ENCODE measurements at places on chromosomes 6 and 20.

DNA sequence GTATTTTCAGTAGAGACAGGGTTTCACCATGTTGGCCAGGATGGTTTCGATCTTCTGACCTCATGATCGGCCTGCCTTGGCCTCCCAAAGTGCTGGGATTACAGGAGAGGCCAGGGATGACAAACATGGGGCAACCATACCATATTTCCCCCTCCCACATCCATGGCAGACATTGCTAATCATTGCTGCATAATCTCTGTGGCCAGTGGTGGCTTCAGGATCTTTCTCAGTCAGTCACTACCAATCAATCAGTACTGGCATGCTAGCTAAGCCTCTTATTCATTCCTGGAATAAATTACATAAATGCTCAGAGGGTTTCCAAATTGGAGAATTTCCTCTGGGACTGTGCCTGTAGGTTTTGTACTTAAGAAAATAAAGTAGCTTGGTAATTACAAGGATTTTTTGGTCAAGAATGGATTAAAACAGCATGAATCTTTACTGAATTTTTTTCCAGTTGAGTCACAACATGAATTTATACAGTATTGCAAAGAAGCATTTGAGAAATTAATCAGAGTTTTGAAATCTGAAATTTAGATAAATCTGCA is 138.1 kb downstream of the FNDC1 start:
- DNase-seq = no peak

DNA sequence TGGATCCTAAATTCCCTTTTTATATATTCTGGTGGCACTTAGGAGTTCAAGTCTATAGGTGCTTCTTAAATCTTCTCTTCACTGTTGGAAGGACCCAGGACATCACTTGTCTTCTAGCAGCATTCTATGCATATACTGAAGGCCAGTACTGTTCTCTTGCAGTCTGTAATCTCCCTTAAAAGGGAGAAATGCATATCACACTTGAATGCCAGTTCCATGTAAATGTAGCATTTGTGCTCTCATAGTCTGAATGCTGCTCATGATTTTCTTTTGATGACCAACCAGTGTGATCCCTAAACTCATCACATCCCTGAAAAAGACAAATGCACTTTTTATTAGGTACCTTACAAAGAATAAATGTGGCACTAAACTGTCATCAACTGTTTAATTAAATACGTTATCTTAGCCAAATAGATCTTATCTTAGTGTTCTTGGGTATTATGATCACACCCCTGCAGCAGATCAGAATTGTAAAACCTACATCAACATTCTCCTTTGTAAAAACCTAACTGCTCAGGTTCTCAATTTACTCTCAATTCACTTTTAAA is 176.1 kb downstream of the EPHA7 start:
- DNase-seq = no peak

GRCh38 chr6:72950114-72950860 is 275.0 kb downstream of the KHDC1L start:
- no peak for DNase-seq

DNA sequence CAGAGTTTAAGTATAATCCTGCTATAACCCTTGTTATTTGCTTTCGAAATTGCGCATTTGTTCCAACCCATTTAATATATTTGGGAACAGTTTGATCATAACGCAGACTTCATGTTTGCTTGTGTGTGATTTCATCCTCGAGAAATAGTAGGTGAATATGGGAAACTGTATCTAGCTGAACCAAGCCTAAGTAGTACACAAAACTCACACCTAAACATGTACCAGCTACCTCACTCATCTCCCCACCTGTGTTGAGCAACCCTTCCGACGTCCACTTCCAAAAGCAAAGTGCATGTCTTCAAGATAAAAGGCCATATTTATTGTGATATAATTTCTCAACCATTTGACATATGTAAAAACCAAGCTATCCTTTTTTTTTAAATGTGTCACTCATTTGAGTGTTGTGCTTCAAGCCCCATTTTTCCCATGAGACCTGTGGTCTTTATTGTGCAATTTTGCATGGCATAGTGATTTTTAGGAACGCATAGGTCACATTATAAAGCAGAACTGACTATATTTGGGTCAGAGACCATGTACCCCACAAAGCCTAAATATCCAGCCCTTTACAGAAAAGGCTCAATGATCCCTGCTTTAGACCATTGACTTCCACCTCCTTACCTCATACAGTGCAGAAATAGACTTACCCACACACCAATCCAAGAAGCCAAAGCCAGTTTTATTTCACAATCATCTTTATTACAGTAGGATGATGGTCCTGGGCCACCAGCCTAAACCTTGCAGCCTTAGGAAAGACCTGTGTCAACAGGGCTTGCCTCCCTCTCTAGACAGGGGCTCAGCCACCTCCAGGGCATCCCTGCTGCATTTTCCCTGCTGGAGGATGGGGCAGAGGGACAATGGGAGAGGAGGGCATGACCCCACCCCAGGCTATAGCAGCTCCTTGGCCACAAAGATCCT is 7.1 kb downstream of the CCND3 start:
- DNase-seq = no peak

- DNase-seq = peak; percentile 79
Observed at GRCh38 chr6:39361657-39362486, 39.4 kb upstream of the KCNK16 start.

- no peak for DNase-seq
Observed at GRCh38 chr6:30888816-30889495, 4.6 kb downstream of the DDR1 start.

GRCh38 chr6:132726608-132726975 is 12.7 kb upstream of the VNN1 start:
- DNase-seq = no peak

- DNase-seq = no peak
Observed at GRCh38 chr6:52535711-52536423, 41.0 kb downstream of the TRAM2 start.

DNA sequence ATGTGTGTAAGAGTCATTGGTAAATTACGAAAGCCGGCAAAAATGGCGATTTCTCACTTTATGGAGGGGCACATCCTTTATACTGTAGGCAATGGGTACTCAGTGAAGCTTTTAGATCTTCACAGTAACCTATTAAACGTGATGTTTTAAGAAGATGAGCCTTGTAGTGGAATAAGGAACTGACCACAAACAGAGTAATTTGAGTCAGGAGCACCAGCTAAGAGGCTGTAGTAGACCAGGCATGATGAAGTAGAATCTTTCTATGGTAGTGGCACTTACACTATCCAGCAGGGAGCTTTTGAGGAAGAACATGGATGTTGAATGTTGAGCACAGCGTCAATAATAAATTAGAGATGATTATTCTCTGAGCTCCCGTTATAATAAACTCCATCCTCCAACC is 65.9 kb downstream of the HIVEP2 start:
- no peak for DNase-seq

GRCh38 chr6:31450751-31451150 is 47.2 kb upstream of the MICB start:
- DNase-seq = no peak

- no peak for DNase-seq
Observed at GRCh38 chr20:49452011-49452482, 30.4 kb downstream of the KCNB1 start.

DNA sequence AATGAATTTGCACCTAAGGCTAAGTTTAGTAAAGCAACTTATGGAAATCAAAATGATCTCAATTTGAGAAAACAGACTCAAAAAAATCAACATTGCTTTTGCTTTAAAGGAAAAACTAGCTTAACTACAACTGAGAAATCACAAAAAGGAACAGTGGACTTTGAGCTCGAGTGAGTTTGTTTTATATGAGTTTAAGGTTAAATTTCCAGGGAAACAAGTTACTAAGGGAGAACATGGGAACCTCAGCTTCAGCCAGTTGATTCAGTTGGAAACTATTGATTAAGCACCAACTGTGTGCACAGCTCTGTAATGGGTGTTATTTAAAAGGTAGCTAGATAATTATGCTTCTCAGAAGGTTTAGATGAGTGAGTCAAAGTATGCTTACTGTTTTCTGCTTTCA is 85.7 kb downstream of the TBC1D7 start:
- DNase-seq = no peak

GRCh38 chr6:80872199-80872950 is 765.9 kb downstream of the BCKDHB start:
- DNase-seq = no peak

GRCh38 chr6:24099181-24099580 is 26.8 kb upstream of the NRSN1 start:
- DNase-seq = no peak

- DNase-seq = no peak
Observed at GRCh38 chr6:130858498-130859160, 31.4 kb downstream of the SMLR1 start.

GRCh38 chr6:51394061-51394460 is 575.4 kb downstream of the TFAP2B start:
- no peak for DNase-seq
